Ovary (tissue), 10 donors: ENCODE measurements at places on chromosomes 13 and 19. TPM values are rescaled to one million over a fixed set of nuclear protein-coding genes. Genes with fewer than 3 reads are reported as not detected.

GAPDHS gene
- polyA plus RNA-seq, result not detected

TMEM86B gene
- polyA plus RNA-seq, result not detected

PEG3 gene
- 303 TPM for polyA plus RNA-seq

PRDX2 gene
- polyA plus RNA-seq, result 237 TPM

CPB2 gene
- not detected for polyA plus RNA-seq

TUBB4A gene
- polyA plus RNA-seq, result 0.92 TPM

TJP3 gene
- 0.46 TPM for polyA plus RNA-seq

OR10H1 gene
- not detected for polyA plus RNA-seq

ZNF730 gene
- 0.85 TPM for polyA plus RNA-seq

ZNF536 gene
- 0.13 TPM for polyA plus RNA-seq

CTXN1 gene
- 3.3 TPM for polyA plus RNA-seq
